ENCODE measurements at places on chromosomes 6 and 20. TPM values are rescaled to one million over a fixed set of nuclear protein-coding genes. Genes with fewer than 3 reads are reported as not detected.

Gene LRFN2
- 0.13 TPM for total RNA-seq

Gene PTCRA
- not detected for total RNA-seq

Gene HLA-DQB1
- 39.2 TPM for total RNA-seq

Gene GFOD1
- 6.1 TPM for total RNA-seq

Gene PGC
- not detected for total RNA-seq

Gene GSTA4
- 28.9 TPM for total RNA-seq

Gene PDYN
- 0.59 TPM for total RNA-seq

Gene BMP5
- not detected for total RNA-seq

Gene POPDC3
- total RNA-seq = 6.0 TPM

Gene LRP11
- 15.6 TPM for total RNA-seq

Gene ZSCAN12
- total RNA-seq = 12.6 TPM

Gene DUSP15
- 6.7 TPM for total RNA-seq

Gene THBS2
- total RNA-seq = 15.5 TPM

Gene GTSF1L
- not detected for total RNA-seq

Gene TREM1
- not detected for total RNA-seq

Gene PRND
- not detected for total RNA-seq

Gene MRAP2
- 8.3 TPM for total RNA-seq

Gene PLN
- total RNA-seq = not detected

Gene HS3ST5
- total RNA-seq = 14.4 TPM

Gene CNR1
- total RNA-seq = 0.55 TPM

Gene ZNF311
- total RNA-seq = 0.68 TPM

Data from H9 (cell line).